ENCODE measurements at places on chromosomes 16 and 17. TPM values are rescaled to one million over a fixed set of nuclear protein-coding genes. Genes with fewer than 3 reads are reported as not detected.

PLXDC1 gene
- total RNA-seq: 4.1 TPM

MGAT5B gene
- total RNA-seq: 11.5 TPM

IL17C gene
- 1.9 TPM for total RNA-seq

GABARAPL2 gene
- total RNA-seq: 60.8 TPM

TMC8 gene
- total RNA-seq: 3.1 TPM

TMEM97 gene
- 86.5 TPM for total RNA-seq

ALG1 gene
- 31.4 TPM for total RNA-seq

KRT10 gene
- 24.2 TPM for total RNA-seq

TP53TG3 gene
- not detected for total RNA-seq

PERCC1 gene
- not detected for total RNA-seq

SLC52A1 gene
- total RNA-seq: 0.78 TPM

CIAO3 gene
- total RNA-seq: 50.9 TPM

CPPED1 gene
- 9.2 TPM for total RNA-seq

CBX8 gene
- total RNA-seq: 2.1 TPM

DNA sequence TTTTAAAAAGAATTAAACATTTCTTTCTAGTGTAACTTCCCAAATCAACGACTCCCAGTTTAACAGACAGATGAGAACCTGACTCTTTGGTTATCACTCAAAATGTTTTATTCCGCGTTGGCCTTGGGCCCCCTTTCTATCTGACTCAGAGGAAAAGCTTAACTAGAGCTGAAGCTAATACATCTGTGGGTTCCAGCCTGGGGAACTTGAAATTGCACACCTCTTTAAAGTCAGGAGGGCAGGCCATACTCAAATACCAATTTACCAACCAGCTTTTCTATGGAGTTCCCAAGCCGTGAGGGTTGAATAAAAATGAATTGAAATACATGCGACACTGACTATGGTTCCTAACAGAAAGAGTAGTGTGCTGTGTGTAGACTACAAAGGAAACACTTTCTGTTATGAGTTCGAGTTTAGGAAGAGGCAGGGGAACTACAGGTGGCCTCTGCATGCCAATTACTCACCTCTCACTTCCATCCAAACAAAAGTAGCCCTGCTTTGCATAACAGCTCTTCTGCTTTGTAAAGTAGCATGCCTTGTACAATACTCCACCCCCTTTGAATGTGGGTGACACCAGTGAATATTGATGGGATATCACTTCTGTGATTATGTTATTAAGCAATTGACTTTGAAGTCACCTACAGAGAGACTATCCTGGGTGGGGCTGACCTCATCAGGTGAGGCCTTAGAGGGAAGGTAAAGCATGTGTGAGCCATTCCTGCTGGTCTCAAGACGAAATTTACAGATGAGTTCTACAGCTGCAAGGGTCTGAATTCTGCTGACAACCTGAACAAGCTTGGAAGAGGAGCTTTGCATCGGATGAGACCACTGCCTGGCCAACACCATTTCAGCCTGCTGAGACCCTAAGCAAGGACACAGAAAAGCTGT is 92.1 kb downstream of the WDR59 start:
- no peak overlapping the region for H3K4me3 ChIP-seq
- DNase-seq: no peak
- peak overlapping the region; percentile 82 for H3K27ac ChIP-seq

GRCh38 chr17:7700510-7700909 is 4.5 kb upstream of the EFNB3 start:
- H3K27ac ChIP-seq: no peak overlapping the region
- DNase-seq: no peak
- peaks cover 11% of the 10 kb centered on the region for H3K36me3 ChIP-seq
- no peaks in the 10 kb centered on the region for H3K27me3 ChIP-seq
- peaks cover 17% of the 10 kb centered on the region for H3K4me1 ChIP-seq
- no peak overlapping the region for H3K4me3 ChIP-seq

- H3K27me3 ChIP-seq: no peaks in the 10 kb centered on the region
- H3K4me3 ChIP-seq: no peak overlapping the region
- no peaks in the 10 kb centered on the region for H3K4me1 ChIP-seq
- no peak for DNase-seq
These were observed 1.4 kb downstream of the SLC4A1 start for GRCh38 chr17:44266402-44267164.

GRCh38 chr17:9203771-9204425 is 182.6 kb downstream of the NTN1 start:
- no peak overlapping the region for H3K4me3 ChIP-seq
- no peaks in the 10 kb centered on the region for H3K27me3 ChIP-seq
- no peaks in the 10 kb centered on the region for H3K36me3 ChIP-seq
- DNase-seq: no peak

DNA sequence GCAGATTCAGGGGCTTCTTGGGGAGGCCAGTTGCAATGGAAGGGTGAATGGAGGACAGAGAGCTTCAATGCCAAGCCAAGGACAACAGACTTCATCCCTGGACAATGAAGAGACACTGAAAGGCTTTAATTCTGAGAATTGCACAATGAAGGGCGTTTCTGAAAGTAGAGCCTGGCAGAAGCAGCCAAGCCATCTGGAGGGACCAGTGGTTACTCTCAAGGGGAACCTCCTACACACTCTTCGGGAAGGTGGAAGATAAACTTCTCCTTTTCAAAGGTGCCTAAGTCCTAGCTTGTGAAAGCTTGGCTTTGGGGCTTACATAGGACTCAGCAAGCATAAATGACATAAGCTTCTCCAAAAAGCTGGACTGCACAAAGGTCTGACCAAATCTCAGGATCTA is 6.2 kb upstream of the CES1 start:
- H3K27me3 ChIP-seq: no peaks in the 10 kb centered on the region
- DNase-seq: no peak
- H3K4me1 ChIP-seq: peaks cover 7% of the 10 kb centered on the region
- H3K27ac ChIP-seq: no peak overlapping the region
- H3K4me3 ChIP-seq: no peak overlapping the region

- H3K27me3 ChIP-seq: no peaks in the 10 kb centered on the region
- H3K27ac ChIP-seq: no peak overlapping the region
- DNase-seq: peak; percentile 85
- peaks cover 5% of the 10 kb centered on the region for H3K36me3 ChIP-seq
- H3K4me1 ChIP-seq: peaks cover 4% of the 10 kb centered on the region
These were observed 19.9 kb downstream of the CLEC16A start for GRCh38 chr16:10964039-10964890.

DNA sequence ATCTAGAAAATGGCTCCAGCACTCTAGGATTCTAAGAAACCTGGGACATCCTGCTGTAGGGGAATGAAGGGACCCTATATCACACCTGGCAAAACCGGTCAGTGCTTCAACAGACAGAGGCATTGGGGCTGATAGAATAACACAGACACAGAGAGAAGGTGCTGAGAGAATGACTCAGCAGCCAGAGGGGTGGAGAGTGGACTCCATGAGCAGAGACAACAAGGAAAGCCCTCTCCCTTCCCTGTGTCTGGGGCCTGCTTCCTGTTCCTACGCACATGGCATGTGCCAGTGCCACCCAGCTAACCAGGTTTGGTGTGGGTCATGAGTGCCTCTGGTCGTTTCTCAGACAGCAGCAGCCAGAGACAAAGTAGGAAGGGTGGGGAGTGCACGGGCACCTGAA is 140.3 kb downstream of the CCT6B start:
- DNase-seq: no peak
- no peaks in the 10 kb centered on the region for H3K36me3 ChIP-seq
- H3K4me1 ChIP-seq: peaks cover 52% of the 10 kb centered on the region

DNA sequence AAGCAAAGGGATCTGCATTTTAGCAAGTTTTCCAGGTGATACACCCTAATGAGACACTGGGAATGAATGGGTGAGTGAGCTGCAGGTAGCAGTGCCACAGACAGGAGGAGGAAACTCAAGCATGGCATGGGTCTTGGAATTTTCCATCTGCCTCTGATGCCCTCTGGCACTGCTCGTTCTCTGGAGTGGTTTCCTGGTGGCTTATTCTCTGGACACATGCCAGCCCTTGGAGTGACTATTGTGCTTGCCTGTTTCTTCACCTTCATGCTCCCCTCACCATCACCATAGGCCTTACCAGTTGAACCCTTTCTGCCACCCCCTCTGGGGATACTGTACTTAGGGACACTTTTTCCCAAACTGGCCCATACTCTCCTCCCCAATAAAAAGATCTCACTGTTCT is 1.6 kb downstream of the COASY start:
- H3K4me3 ChIP-seq: peak overlapping the region; percentile 88
- peaks cover 22% of the 10 kb centered on the region for H3K4me1 ChIP-seq
- peaks cover 3% of the 10 kb centered on the region for H3K36me3 ChIP-seq

- no peak overlapping the region for H3K4me3 ChIP-seq
- no peaks in the 10 kb centered on the region for H3K27me3 ChIP-seq
- no peak overlapping the region for H3K27ac ChIP-seq
- H3K36me3 ChIP-seq: no peaks in the 10 kb centered on the region
- H3K4me1 ChIP-seq: peaks cover 28% of the 10 kb centered on the region
These were observed 507.7 kb downstream of the MAF start for GRCh38 chr16:79092846-79093245.

GRCh38 chr16:14502932-14503741 is 126.9 kb downstream of the PARN start:
- peaks cover 47% of the 10 kb centered on the region for H3K4me1 ChIP-seq
- H3K4me3 ChIP-seq: no peak overlapping the region
- no peaks in the 10 kb centered on the region for H3K36me3 ChIP-seq
- no peaks in the 10 kb centered on the region for H3K27me3 ChIP-seq
- H3K27ac ChIP-seq: peak overlapping the region; percentile 76

DNA sequence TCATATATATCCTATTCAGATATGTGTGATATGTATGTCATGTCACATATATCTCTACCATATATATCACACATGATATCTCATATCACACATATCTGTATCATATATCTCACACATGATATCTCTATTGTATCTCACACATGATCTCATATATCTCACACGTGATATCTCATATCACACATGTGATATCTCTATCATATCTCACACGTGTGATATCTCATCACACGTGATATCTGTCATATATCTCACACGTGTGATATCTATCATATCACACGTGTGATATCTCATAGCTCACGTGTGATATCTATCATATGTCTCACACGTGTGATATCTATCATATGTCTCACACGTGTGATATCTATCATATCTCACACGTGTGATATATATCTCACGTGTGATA is 240.7 kb downstream of the MAP2K4 start:
- no peak overlapping the region for H3K27ac ChIP-seq
- peaks cover 12% of the 10 kb centered on the region for H3K36me3 ChIP-seq
- no peak for DNase-seq
- H3K4me1 ChIP-seq: no peaks in the 10 kb centered on the region

DNA sequence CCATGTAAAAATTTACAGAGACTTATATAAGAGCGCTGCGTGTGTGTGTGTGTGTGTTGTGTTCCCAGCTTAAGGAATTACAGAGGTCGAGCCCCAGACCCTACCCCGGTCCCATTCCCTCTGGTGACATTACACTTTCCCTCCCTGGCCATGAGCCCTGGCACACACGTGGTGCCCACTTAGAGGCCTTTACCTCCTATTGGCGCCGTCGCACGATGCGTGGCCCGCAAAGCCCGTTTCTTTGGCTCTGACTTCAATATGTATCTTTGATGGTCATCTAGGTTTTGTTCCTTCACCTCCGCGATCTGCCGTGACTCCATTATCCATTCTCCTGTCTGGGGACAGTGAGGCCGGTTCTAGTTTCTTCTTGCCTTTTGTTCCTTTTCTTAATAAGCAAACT is 96.9 kb upstream of the CHMP6 start:
- H3K27ac ChIP-seq: no peak overlapping the region
- no peaks in the 10 kb centered on the region for H3K27me3 ChIP-seq
- H3K4me1 ChIP-seq: no peaks in the 10 kb centered on the region
- H3K36me3 ChIP-seq: no peaks in the 10 kb centered on the region

GRCh38 chr16:79844603-79845002 is 244.1 kb upstream of the MAF start:
- H3K4me1 ChIP-seq: no peaks in the 10 kb centered on the region
- no peak overlapping the region for H3K4me3 ChIP-seq
- no peaks in the 10 kb centered on the region for H3K27me3 ChIP-seq
- DNase-seq: no peak

DNA sequence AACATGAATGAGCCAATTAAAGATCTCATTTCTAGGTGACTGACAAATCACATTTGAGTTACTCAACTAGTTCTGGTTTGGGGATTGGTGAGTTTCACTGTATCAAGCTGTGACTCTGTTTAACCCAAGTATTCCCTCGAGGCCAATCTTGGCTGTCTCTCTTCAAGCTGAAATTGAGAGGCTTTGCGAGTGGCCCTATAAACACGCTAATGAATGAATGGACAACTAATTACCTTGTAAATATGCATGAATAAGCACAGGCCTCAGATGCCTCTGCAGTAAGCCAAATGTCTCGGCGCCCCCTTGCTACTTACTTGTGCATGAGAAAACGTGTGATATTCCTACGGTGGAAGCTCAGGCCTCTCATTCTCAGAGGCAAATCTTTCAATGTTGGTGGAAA is 450.3 kb upstream of the PSMD7 start:
- peak; percentile 52 for DNase-seq
- H3K4me1 ChIP-seq: peaks cover 14% of the 10 kb centered on the region
- H3K27me3 ChIP-seq: no peaks in the 10 kb centered on the region

GRCh38 chr16:69112285-69113129 is 7.1 kb downstream of the HAS3 start:
- H3K36me3 ChIP-seq: peaks cover 74% of the 10 kb centered on the region
- H3K4me3 ChIP-seq: no peak overlapping the region
- peak; percentile 89 for DNase-seq

DNA sequence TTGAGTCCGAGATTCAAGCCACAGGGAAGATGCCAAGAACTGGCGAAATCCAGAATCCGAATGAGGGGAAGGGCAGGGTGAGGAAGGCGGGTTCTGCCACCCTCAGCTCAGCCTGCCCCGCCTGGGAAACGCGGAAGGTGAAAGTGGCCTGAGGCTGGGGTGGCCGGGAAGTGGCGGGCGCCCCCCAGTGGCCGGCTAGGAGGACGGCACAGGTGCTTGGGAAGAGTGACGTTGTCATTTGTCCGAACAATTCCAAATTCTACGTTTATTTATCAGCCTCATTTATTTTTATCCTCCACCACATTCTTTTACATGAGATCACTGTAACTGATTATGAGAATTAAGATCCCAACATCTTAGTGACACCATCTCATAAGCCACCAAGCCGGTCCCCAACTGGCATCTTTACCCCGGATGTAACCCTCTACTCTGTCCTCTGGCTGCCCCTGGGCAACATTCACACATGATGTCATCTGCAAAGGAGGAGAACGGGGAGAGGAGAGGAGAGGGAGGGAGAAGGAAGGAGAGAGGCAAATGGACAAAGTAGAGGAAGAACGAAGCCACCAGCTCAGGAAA is 21.3 kb downstream of the SRCIN1 start:
- H3K36me3 ChIP-seq: no peaks in the 10 kb centered on the region
- 0 out of 2 replicates have a peak overlapping the region, but pooled peaks have one; percentile 14 for H3K4me3 ChIP-seq
- H3K4me1 ChIP-seq: peaks cover 59% of the 10 kb centered on the region
- peaks cover 38% of the 10 kb centered on the region for H3K27me3 ChIP-seq
- peak; percentile 78 for DNase-seq

- H3K4me1 ChIP-seq: peaks cover 56% of the 10 kb centered on the region
- H3K27ac ChIP-seq: no peak overlapping the region
- H3K27me3 ChIP-seq: peaks cover 6% of the 10 kb centered on the region
- H3K36me3 ChIP-seq: no peaks in the 10 kb centered on the region
These were observed 50.1 kb downstream of the PIMREG start for GRCh38 chr17:6494239-6494941.

GRCh38 chr16:69930117-69930776 is 20.9 kb upstream of the CLEC18A start:
- H3K27me3 ChIP-seq: no peaks in the 10 kb centered on the region
- peak; percentile 71 for DNase-seq
- no peak overlapping the region for H3K27ac ChIP-seq
- peaks cover 8% of the 10 kb centered on the region for H3K36me3 ChIP-seq
- H3K4me1 ChIP-seq: peaks cover 26% of the 10 kb centered on the region

All from WTC11 (cell line).